ENCODE measurements at places on chromosomes 7 and 10.

DNA sequence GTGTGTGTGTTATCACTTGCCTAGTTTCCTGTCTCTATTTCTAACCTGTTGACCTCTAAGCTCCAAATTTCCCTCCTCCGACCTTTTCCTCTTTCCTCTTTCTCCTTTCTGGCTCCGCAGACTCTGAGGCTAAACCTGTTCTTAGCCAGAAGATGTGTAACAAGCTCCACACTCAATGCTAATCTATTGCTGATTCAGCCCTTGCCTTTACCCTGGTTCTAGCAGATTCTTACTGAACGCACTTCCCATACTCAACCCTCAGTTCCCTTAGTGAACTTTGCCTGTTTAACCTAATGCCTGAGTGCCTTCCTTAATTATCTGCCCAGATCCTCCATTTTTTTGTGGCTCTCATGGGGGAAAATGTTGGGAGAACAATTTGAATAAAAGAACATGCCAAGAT lies 30.0 kb upstream of the SGMS1 start:
- no peak for DNase-seq

- DNase-seq = no peak
Measured at GRCh38 chr7:106731187-106731586, 70.2 kb upstream of the CCDC71L start.

- DNase-seq = no peak
Measured at GRCh38 chr10:78458983-78459638, 425.4 kb downstream of the RPS24 start.

DNA sequence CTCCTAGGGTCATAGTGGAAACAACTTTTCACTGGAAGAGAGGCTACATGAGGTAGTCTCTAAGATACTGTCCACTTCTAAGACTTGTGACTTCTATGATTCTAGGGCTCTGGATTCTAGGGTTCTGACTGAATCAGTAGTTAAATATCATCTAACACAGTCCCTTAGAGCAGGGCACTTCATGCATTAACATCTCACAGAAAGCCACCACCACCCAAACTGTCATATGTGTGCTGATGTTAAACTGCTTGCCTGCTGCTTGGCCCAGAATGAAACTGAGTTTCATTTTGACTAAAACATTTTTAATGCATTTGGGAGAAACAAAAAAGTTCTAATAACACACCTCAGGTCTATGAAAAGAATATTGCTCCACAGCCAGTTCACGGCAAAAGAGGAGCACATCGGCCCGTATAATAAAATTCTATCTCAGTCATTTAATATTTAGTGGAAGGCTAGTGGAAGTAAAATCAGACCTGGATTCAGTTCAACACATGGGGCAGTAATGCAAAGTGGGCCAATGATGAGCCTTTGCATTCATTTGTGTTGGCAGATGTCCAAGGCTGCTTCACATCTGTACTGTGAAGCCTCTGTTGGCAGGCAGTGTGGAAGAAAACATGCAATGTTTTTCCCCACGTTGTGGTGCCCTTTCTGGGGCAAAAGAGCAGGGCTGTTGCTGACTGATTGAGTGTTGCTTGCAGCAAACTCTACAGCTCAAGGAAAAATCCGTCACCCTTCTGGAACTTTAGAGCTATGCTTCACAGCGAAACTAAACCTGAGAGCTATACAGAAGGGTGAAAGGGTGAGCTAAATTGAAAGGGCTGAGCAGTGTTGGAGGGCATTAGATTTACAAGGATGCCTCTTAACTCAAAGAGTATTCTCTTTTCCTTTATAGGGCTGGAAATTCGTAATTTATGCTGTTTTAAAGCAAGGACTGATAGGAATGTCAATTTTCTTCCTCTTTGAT lies 33.5 kb upstream of the AUTS2 start:
- DNase-seq = peak; percentile 42

- peak; percentile 99 for DNase-seq
Measured at GRCh38 chr10:124916585-124917427, 25.1 kb upstream of the ZRANB1 start.

DNA sequence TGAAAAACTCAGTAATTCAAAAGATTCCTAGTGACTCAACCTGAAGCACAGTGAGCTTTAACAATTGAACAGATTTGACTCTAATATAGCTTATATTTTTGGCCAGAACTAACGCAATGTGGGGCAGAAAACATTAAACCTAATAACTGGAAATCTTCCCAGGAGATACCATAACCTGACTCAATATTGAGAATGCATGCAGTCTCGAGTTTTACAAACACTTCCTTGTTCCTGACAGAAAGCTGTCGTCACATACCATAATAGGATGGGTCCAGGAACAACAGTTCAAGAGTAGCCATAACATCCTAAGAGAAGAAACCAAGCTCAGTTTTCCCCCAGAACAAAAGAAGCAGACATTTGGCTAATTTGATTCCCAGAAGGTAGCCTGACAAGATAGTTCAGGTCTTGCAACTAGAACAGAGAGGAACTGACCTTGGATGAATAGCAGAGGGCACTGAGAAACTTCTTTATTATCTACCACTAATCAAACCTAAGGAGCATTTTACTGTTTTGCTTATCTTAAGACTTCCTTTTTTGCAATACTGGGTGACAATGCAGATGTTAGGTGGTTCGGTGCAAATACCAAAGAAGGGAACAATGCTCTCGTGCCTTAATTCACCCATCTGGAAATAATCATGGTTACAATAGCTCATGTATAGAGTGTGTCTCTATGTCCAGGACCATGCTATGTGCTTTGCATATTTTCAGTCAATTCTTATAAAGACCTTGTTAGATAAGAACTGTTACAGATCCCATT lies 38.6 kb upstream of the ACSL5 start:
- DNase-seq = no peak

- no peak for DNase-seq
Measured at GRCh38 chr7:40865441-40866233, 730.8 kb downstream of the SUGCT start.

- peak; percentile 80 for DNase-seq
Measured at GRCh38 chr10:24360282-24361127, 151.6 kb downstream of the KIAA1217 start.

DNA sequence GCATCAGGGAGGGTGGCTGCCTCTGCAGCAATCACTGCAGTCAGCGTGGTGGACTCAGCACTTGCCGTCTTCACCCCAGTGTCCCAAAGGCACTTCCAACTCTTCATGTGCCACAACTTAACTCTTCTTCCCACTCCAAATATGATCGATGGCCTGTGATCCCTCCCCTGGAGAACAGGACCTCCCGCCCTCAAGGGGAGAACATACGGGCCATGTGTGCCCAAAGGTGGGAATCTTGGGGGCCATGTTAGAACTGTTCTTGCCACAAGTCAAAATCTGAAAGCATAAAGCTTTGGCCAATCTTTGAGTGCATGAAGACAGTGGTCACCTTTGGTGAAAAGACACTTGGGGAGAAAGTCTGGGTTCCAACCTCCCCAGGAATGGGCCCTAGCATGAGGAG lies 368.5 kb upstream of the MGMT start:
- no peak for DNase-seq

GRCh38 chr7:16791071-16791470 lies 13.7 kb downstream of the AGR2 start:
- no peak for DNase-seq

Measured in left cardiac atrium (tissue), 4 donors.